Small intestine (tissue), 16 donors: ENCODE measurements at places on chromosomes 3 and 15. TPM values are rescaled to one million over a fixed set of nuclear protein-coding genes. Genes with fewer than 3 reads are reported as not detected.
A peak's percentile ranks its signal among the peaks of the same experiment; 100 is the strongest.

- no peak overlapping the region for H3K27ac ChIP-seq
- no peak overlapping the region for H3K4me3 ChIP-seq
- peaks cover 17% of the 10 kb centered on the region for H3K4me1 ChIP-seq
- peaks cover 16% of the 10 kb centered on the region for H3K36me3 ChIP-seq
- DNase-seq: no peak
- no peaks in the 10 kb centered on the region for H3K27me3 ChIP-seq
Observed at GRCh38 chr3:63975723-63976122, 47.6 kb downstream of the PSMD6 start.

DNA sequence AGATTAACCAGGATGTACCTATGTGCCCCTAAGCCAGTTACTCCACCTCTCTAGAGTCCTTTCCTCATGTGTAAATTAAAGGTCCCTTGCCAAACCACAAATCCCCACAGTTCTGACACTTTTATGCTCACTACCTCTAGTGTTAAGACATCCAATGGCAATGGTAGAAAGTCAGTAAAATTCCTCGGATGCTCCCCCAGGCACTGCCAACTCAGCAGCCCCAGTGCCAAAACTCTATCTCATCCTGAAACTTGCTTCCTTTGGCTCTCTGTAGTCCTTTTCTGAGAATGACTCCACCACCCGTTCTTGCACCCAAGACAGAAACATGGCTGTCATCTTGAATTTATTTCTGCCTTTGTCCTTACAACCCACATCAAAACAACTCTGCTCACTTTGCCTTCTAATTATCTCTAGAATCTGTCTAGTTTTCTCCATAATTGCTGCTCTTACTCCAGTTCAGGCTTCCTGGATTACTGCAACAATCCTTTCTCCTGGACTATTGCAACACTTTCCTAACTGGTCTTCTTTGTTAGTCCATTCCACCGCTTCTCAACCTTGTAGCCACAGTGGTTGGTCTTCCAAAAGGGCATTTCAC lies 41.6 kb downstream of the MB21D2 start:
- no peaks in the 10 kb centered on the region for H3K4me1 ChIP-seq
- DNase-seq: no peak
- H3K4me3 ChIP-seq: no peak overlapping the region
- no peaks in the 10 kb centered on the region for H3K36me3 ChIP-seq

DNA sequence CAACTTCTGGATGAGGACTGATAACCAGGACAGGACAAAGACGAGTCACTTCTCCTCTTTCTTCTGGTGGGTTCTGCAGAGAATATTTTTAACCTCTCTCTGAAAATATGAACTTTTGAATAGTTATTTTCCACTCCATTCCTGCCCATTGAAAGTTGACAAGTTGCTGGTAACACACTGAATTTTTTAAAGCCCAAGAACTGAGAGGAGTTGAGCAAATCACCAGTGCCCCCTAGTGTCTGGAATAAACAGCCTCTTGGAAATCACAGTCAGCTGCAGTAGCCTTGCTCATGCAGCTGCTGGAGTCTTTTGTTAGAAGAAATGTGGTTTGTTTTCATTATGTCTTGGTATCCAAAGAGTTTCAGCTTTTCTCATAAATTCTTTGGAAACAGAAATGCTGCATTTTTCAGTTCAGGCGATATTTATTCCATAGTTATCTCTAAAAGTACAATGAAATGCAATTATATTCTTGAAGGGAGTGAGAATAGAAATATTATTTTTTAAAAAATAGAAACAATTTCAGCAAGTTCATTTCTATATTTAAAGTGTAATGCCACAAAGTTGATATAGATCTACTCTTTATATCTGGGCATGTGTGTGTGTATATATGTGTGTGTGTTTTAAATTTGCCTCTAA lies 741.0 kb upstream of the CBLB start:
- DNase-seq: peak; percentile 80
- H3K27ac ChIP-seq: no peak overlapping the region
- no peaks in the 10 kb centered on the region for H3K27me3 ChIP-seq
- no peaks in the 10 kb centered on the region for H3K36me3 ChIP-seq
- H3K4me1 ChIP-seq: no peaks in the 10 kb centered on the region
- no peak overlapping the region for H3K4me3 ChIP-seq

- H3K4me1 ChIP-seq: no peaks in the 10 kb centered on the region
- no peak for DNase-seq
- H3K36me3 ChIP-seq: no peaks in the 10 kb centered on the region
Observed at GRCh38 chr15:26729581-26729980, 43.3 kb downstream of the GABRB3 start.

- no peaks in the 10 kb centered on the region for H3K27me3 ChIP-seq
- H3K27ac ChIP-seq: no peak overlapping the region
- no peaks in the 10 kb centered on the region for H3K36me3 ChIP-seq
- no peak overlapping the region for H3K4me3 ChIP-seq
Observed at GRCh38 chr3:163196245-163196644, 1699.6 kb downstream of the OTOL1 start.

DNA sequence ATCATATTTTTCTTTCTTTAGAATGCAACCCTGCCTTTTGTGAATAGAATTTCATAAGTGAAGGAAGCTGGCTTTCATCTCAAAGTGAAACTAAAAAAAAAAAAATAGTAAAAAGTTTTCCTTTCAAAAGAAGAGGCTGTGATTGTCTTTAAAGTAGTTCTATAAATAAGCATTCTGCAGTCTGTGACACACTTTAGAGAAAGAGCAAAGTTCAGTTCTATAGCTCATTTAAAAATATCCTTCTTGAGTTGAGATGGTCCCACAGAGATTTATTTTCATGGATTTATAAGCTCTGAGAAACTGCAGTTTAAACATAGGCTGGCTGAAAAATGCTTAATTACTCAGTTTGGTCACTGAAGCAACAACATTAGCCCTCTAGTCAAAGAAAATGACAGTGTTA lies 36.1 kb upstream of the CNTN6 start:
- DNase-seq: no peak
- no peaks in the 10 kb centered on the region for H3K36me3 ChIP-seq
- H3K4me1 ChIP-seq: no peaks in the 10 kb centered on the region
- no peak overlapping the region for H3K4me3 ChIP-seq
- H3K27me3 ChIP-seq: no peaks in the 10 kb centered on the region

GRCh38 chr3:11735638-11736037 lies 91.9 kb upstream of the VGLL4 start:
- H3K4me1 ChIP-seq: no peaks in the 10 kb centered on the region
- H3K27ac ChIP-seq: no peak overlapping the region
- no peaks in the 10 kb centered on the region for H3K27me3 ChIP-seq
- H3K4me3 ChIP-seq: no peak overlapping the region
- DNase-seq: no peak

- DNase-seq: peak; percentile 72
- no peak overlapping the region for H3K4me3 ChIP-seq
- no peak overlapping the region for H3K27ac ChIP-seq
- H3K4me1 ChIP-seq: no peaks in the 10 kb centered on the region
- H3K36me3 ChIP-seq: no peaks in the 10 kb centered on the region
- no peaks in the 10 kb centered on the region for H3K27me3 ChIP-seq
Observed at GRCh38 chr15:42059661-42060476, 34.5 kb downstream of the PLA2G4D start.

GRCh38 chr3:127673191-127674100 lies 694 bp downstream of the ABTB1 start:
- H3K27me3 ChIP-seq: no peaks in the 10 kb centered on the region
- peak overlapping the region; percentile 55 for H3K4me3 ChIP-seq
- peak overlapping the region; percentile 2 for H3K27ac ChIP-seq
- no peaks in the 10 kb centered on the region for H3K36me3 ChIP-seq
- no peaks in the 10 kb centered on the region for H3K4me1 ChIP-seq

DNA sequence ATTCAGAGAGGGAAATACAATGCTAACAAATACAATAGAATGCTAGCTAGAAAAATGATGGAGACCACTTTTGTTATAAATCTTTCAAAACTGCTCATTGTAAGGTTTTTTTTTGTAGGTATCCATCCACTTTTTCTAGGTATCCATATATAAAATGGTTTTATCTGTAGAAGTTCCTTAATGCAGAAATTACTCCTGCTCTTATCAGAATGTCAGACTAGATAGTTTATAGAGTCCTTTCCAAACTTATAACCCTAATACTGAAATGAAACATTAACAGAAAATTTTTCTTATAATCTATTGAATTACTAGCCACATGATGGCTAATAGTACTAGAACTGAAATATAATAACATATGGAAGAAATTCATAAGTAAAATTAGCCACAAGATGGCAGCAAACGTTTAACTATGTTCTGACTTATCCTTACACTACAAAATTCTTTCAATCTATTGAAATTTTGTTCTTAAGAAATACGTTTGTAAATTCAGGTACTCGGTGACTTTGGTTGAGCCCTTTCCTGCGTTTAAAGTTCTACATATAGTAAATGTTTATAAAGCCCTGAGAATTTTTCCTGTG lies 58.5 kb downstream of the ECT2 start:
- no peaks in the 10 kb centered on the region for H3K36me3 ChIP-seq
- no peak overlapping the region for H3K4me3 ChIP-seq
- no peak overlapping the region for H3K27ac ChIP-seq
- no peaks in the 10 kb centered on the region for H3K4me1 ChIP-seq
- no peaks in the 10 kb centered on the region for H3K27me3 ChIP-seq

DNA sequence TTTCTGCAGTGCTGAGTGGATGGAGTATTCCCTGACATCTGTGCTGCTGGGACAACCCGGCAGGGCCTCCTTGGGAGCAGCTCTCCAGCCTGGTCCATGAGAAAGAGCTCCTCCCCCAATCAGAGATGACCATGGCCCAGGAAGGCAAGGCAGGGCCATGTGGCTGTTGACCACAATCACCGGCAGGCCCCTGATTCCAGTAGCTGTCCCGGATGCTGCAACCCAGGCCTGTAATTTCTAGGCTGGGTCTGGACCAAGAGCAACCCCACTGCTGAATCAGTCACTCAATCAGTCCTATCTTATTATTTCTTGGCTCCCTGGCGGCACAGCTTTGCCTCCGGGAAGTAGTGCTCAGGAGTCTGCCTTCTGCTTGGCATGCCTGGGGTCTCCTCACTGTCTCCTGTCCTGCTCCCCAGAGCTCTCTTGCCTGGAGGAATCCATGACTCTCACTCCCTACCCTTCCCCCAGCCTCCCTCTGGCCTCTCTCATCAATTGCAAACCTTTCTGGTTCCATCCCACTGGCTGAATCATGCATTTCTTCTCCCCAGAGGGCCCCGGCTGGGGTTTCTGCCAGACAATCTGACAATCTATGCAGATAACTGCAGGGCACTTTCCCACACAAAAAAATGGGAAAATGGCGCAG lies 32.6 kb upstream of the ITGA11 start:
- H3K27me3 ChIP-seq: peaks cover 4% of the 10 kb centered on the region
- DNase-seq: no peak
- H3K4me3 ChIP-seq: no peak overlapping the region
- H3K36me3 ChIP-seq: no peaks in the 10 kb centered on the region
- H3K4me1 ChIP-seq: peaks cover 5% of the 10 kb centered on the region
- H3K27ac ChIP-seq: no peak overlapping the region

DNA sequence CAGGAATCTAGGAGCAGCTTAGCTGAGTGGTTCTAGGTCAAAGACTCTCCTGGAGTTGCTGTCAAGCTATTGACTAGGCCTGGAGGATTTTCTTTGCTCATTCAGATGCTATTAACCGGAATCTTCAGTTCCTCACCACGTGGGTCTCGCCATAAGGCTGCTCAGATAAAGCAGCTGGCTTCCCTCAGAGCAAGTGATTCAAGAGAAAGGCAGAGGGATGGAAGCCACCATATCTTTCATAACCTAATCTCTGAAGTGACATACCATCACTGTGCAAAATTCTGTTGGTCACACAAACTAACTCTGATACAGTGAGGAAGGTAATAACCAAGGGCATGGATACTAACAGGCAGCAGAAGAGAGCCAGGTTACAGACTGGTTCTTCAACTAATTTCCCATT lies 72.7 kb upstream of the FLNB start:
- no peaks in the 10 kb centered on the region for H3K36me3 ChIP-seq
- H3K27ac ChIP-seq: no peak overlapping the region
- no peak overlapping the region for H3K4me3 ChIP-seq
- no peaks in the 10 kb centered on the region for H3K27me3 ChIP-seq
- no peaks in the 10 kb centered on the region for H3K4me1 ChIP-seq

- H3K4me1 ChIP-seq: no peaks in the 10 kb centered on the region
- H3K36me3 ChIP-seq: no peaks in the 10 kb centered on the region
- no peaks in the 10 kb centered on the region for H3K27me3 ChIP-seq
- no peak overlapping the region for H3K4me3 ChIP-seq
- H3K27ac ChIP-seq: no peak overlapping the region
Observed at GRCh38 chr3:53665608-53666425, 171.4 kb downstream of the CACNA1D start.

DNA sequence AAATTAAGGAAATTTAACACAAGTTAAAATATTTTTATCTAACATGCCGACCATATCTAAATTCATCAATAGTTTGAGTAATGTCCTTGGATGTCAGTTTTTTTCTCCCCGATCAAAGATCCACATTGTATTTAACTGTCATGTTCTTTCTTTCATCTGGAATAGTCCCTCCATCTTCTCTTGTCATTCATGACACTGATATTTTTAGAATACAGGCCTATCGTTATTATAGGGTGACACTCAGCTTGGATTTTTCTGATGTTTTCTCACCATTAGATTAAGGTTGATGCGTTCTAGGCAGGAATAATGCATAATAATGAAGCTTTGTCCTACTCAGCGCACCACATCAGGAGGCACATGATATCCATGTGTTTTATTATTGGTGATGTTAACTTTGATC lies 13.2 kb upstream of the PYGO1 start:
- no peaks in the 10 kb centered on the region for H3K4me1 ChIP-seq
- H3K36me3 ChIP-seq: no peaks in the 10 kb centered on the region
- H3K4me3 ChIP-seq: no peak overlapping the region
- H3K27me3 ChIP-seq: no peaks in the 10 kb centered on the region
- DNase-seq: no peak
- H3K27ac ChIP-seq: no peak overlapping the region

CADPS gene
- polyA plus RNA-seq: 7.2 TPM

IL5RA gene
- 0.81 TPM for polyA plus RNA-seq

SLC2A2 gene
- 74.9 TPM for polyA plus RNA-seq

NMNAT3 gene
- polyA plus RNA-seq: 9.9 TPM

CPA3 gene
- polyA plus RNA-seq: 8.5 TPM

ZIC4 gene
- not detected for polyA plus RNA-seq

NCKIPSD gene
- 16.7 TPM for polyA plus RNA-seq

TRAT1 gene
- not detected for polyA plus RNA-seq
